ENCODE measurements at places on chromosomes 5 and 9. TPM values are rescaled to one million over a fixed set of nuclear protein-coding genes. Genes with fewer than 3 reads are reported as not detected.

GRCh38 chr5:172114875-172115422 is 73.1 kb downstream of the STK10 start:
- no peaks in the 10 kb centered on the region for H3K27me3 ChIP-seq
- peak; percentile 91 for DNase-seq
- peaks cover 68% of the 10 kb centered on the region for H3K4me1 ChIP-seq
- H3K4me3 ChIP-seq: peak overlapping the region; percentile 85
- peak overlapping the region; percentile 97 for H3K27ac ChIP-seq
- peaks cover 57% of the 10 kb centered on the region for H3K36me3 ChIP-seq

- no peak overlapping the region for H3K27ac ChIP-seq
Measured at GRCh38 chr5:33232731-33233505, 207.8 kb upstream of the TARS1 start.

DNA sequence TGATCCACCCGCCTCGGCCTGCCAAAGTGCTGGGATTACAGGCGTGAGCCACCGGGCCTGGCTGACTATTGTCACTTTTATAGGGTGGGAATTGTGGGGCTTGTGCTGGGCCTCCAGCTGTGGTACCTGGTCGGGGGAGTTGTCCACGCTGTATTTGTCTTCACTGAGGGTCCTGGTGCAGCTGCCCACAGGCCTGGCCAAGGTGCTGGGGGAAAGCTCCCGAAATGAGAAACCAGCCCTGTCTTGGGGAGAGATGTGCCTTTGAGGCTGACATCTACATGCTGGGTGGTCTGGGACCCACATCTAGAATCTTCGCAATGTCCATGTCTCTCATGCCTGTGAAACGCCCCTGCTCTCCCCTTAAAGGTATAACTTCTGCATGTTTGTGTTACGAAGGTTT is 2.6 kb downstream of the EXOC3 start:
- H3K27ac ChIP-seq: no peak overlapping the region
- no peak for DNase-seq
- peaks cover 40% of the 10 kb centered on the region for H3K4me1 ChIP-seq
- peaks cover 52% of the 10 kb centered on the region for H3K36me3 ChIP-seq
- no peak overlapping the region for H3K4me3 ChIP-seq

The SLC4A9 gene
- total RNA-seq: not detected

The TMEM252 gene
- not detected for total RNA-seq

DNA sequence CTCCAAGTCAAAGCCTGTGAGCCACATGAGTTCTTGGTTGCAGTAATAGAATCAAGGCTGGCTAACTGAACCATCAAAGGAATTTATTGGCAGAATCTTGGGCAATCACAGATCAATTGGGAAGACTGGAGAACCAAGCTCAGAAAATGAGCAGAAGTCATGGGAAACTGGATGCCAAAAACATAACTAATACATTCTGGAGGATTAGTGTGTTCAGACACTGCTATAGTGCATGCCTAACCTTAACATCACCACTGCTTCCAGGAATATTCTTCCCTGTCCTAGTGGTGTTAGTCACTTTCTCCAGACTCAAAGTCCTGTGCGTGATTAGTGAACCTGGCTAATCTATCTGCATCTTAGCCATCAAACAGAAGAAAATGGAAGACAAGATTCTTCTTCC is 843.7 kb downstream of the EFNA5 start:
- DNase-seq: no peak
- H3K4me1 ChIP-seq: no peaks in the 10 kb centered on the region
- H3K36me3 ChIP-seq: no peaks in the 10 kb centered on the region
- H3K4me3 ChIP-seq: no peak overlapping the region
- H3K27ac ChIP-seq: no peak overlapping the region

DNA sequence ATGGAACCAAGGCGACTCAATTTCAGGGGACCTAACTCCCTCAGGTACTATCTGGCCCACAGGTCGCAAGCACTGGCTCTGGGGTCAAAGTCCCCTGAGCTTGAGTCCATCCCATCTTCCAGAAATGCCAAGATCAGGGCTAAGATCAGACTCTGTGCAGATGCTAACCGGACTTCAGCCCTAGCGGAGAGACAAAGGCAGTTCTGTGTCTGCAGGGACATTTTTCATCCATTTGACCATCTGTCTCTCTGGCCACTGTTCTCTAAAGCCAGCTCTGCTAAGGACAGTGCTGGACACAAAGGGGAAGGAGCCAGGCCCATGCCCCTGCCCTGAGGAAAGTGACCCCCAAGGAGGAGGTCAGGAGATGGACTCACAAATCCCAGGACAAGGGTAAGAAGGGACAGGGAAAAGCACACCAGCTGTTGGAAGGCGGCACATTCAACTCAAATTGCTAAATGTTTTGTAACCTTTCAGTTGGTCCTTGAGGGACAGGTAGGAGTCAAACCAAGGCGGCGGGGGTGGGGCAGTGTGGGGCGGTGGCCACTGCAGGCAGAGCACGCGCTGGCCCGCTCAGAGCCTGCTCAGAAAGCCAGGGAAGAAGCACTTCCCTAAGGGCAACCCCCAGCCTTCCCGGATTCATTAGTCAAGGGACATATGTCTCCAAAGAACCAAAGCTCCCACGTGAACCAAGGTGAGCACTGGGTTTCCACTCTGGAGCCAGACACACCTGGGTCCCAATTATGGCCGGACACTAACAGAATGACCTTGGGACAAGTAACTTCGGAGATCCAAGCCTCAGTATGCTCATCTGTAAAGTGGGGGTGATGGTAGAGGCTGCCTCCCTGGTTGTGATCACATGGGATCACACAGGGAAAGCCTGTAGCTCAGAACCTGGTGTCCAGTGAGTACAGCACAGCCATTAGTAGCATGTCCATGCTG is 42.8 kb downstream of the STK10 start:
- H3K4me1 ChIP-seq: peaks cover 69% of the 10 kb centered on the region
- H3K27ac ChIP-seq: peak overlapping the region; percentile 62
- H3K36me3 ChIP-seq: peaks cover 16% of the 10 kb centered on the region
- H3K27me3 ChIP-seq: no peaks in the 10 kb centered on the region
